ENCODE measurements at places on chromosomes 7 and 10.

DNA sequence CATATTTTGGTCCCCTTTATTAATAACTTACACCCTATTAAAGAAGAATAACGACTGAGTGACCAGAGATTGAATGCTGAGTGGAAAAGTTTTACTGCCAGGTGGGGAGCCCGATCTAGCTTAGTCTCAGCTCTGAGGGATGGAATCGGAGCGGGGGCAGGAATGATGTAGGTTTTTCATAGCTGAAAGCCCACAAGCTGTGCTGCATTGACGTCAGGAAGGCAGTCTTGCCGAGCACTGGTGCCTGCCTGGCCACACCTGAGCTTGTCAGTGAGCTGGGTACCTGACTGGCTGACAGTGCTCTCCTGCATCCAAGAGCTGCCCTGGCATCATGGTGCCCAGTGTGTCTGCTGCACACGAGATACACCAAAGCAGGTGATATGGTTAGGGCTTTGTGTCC is 34.8 kb downstream of the GRK5 start:
- DNase-seq: no peak
- H3K4me3 ChIP-seq: no peak overlapping the region
- no peaks in the 10 kb centered on the region for H3K27me3 ChIP-seq
- peaks cover 2% of the 10 kb centered on the region for H3K4me1 ChIP-seq

GRCh38 chr10:67119651-67120050 is 193.8 kb downstream of the LRRTM3 start:
- no peaks in the 10 kb centered on the region for H3K4me1 ChIP-seq
- no peaks in the 10 kb centered on the region for H3K27me3 ChIP-seq
- no peak for DNase-seq

- DNase-seq: no peak
- no peak overlapping the region for H3K27ac ChIP-seq
- H3K36me3 ChIP-seq: peaks cover 19% of the 10 kb centered on the region
- H3K4me1 ChIP-seq: no peaks in the 10 kb centered on the region
- H3K27me3 ChIP-seq: no peaks in the 10 kb centered on the region
These were observed 57.7 kb downstream of the DNAJB6 start for GRCh38 chr7:157394246-157395191.

GRCh38 chr7:84081973-84082522 is 112.5 kb downstream of the SEMA3A start:
- no peaks in the 10 kb centered on the region for H3K27me3 ChIP-seq
- H3K4me1 ChIP-seq: no peaks in the 10 kb centered on the region
- no peak overlapping the region for H3K27ac ChIP-seq
- H3K4me3 ChIP-seq: no peak overlapping the region
- no peaks in the 10 kb centered on the region for H3K36me3 ChIP-seq

DNA sequence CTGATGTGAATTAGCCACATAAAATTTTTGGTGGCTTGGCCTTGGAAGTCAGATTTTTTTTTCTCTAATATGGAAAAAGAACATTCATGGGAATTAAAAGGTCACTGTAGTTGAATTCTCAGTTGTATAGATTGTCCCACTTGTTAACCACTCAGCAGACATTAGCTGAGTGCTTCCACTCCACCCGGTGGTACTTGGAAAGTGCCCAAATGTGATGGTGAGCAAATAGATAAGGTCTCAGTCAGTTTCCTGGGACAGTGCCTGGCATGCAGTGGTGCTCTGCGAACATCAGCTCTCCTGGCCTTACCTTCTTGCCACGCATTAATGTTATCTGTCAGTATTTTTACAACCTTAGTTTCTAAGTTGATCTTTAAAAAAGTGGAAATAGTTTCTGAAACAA is 1.4 kb downstream of the ATP5F1C start:
- no peaks in the 10 kb centered on the region for H3K4me1 ChIP-seq
- no peaks in the 10 kb centered on the region for H3K36me3 ChIP-seq
- H3K27ac ChIP-seq: peak overlapping the region; percentile 18
- peak overlapping the region; percentile 97 for H3K4me3 ChIP-seq
- H3K27me3 ChIP-seq: no peaks in the 10 kb centered on the region

DNA sequence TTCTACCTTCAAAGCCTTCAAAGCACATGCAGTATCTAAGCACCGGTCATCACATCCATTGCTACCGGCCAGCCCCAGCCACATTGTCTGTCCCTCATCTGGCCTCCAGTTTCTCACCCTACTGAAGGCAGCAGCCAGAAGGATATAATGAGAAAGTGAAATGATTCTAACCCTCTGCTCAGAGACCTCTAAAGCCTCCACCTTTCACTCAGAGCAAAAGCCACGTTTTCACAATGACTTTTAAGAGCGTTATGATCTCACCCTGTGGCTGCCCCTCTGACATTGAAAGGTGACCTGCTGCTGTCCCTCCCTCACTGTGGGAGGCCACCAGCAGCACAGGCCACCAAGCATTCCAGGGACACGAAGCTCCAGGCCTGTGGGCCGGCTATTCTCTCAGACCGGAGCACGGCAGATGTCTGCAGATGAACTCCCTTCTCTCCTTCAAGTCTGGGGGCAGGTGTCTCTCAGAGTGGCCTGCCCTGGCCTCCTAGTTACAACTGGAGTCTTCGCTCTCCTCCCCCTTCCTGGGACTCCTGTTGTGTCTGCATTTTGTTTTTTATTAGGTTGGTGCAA is 94.9 kb upstream of the EEPD1 start:
- H3K4me3 ChIP-seq: peak overlapping the region; percentile 43
- no peak for DNase-seq
- peaks cover 18% of the 10 kb centered on the region for H3K4me1 ChIP-seq
- H3K36me3 ChIP-seq: no peaks in the 10 kb centered on the region

- no peak overlapping the region for H3K27ac ChIP-seq
- no peak for DNase-seq
- no peaks in the 10 kb centered on the region for H3K36me3 ChIP-seq
These were observed 4.9 kb upstream of the ADIRF start for GRCh38 chr10:86963341-86963919.

GRCh38 chr7:73892003-73892999 is 31.3 kb downstream of the TMEM270 start:
- no peaks in the 10 kb centered on the region for H3K4me1 ChIP-seq
- no peaks in the 10 kb centered on the region for H3K36me3 ChIP-seq
- no peak overlapping the region for H3K27ac ChIP-seq
- H3K4me3 ChIP-seq: no peak overlapping the region
- DNase-seq: no peak

DNA sequence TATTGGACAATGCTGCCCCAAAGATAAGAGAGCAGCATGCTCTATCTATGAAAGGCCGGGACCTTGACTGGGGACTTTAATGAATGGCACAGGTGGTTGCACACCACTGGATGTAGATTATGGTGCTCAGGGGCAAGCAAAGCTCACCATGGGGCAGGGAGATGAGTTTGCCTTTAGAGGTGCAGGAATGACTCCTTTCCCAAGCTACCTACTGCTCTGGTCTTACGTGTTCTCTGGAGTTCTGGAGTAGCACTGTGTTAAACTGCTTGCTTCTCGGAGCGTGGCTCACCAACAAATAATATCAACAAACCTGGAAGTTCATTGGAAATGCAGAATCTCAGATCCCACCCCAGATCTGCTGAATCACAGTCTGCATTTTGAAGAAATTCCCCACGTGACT is 445.3 kb downstream of the RPS24 start:
- H3K36me3 ChIP-seq: no peaks in the 10 kb centered on the region
- no peak overlapping the region for H3K4me3 ChIP-seq
- H3K27ac ChIP-seq: no peak overlapping the region
- H3K4me1 ChIP-seq: no peaks in the 10 kb centered on the region
- no peak for DNase-seq

GRCh38 chr7:33459340-33459751 is 330.0 kb downstream of the BBS9 start:
- no peaks in the 10 kb centered on the region for H3K36me3 ChIP-seq
- DNase-seq: no peak
- no peak overlapping the region for H3K27ac ChIP-seq
- no peaks in the 10 kb centered on the region for H3K27me3 ChIP-seq

DNA sequence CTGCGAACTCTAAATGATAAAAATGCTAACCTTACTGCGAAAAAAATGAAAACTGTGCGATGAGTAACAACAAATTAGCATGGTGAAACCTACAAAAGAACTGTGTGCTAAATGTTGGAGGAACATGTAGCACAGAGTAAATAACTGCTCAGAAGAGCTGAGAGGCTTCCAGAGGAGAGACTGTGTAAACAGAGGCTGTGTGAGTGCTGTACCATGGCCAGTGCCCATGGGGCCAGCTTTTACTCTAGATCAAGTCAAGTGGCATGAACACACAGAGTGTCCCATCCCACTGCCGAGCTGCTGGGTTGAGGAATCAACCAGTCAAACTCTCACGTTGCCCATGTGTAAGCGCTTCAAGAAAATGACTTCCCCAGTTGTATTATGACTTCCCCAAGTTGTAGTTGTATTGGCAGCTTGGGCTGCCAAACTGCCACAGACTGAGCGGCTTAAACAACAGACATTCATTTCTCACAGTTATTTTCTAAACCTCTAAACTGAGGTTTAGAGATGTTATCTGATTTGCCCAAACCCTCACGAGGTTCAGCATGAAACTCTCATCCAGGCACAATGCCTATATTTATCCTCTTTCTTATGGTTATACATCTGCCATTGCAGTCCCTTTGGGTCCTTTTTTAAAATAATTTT is 270.7 kb downstream of the ABCA13 start:
- no peaks in the 10 kb centered on the region for H3K27me3 ChIP-seq
- no peak for DNase-seq
- no peaks in the 10 kb centered on the region for H3K36me3 ChIP-seq
- H3K4me3 ChIP-seq: no peak overlapping the region
- no peak overlapping the region for H3K27ac ChIP-seq

GRCh38 chr7:91320366-91321078 is 56.3 kb downstream of the FZD1 start:
- DNase-seq: no peak
- no peak overlapping the region for H3K4me3 ChIP-seq
- no peaks in the 10 kb centered on the region for H3K27me3 ChIP-seq
- H3K27ac ChIP-seq: no peak overlapping the region
- no peaks in the 10 kb centered on the region for H3K4me1 ChIP-seq

Measured in GM12878 (cell line).